ENCODE measurements at places on chromosomes 11 and 22. TPM values are rescaled to one million over a fixed set of nuclear protein-coding genes. Genes with fewer than 3 reads are reported as not detected.

NRGN gene
- total RNA-seq, result 0.39 TPM

HTR3B gene
- not detected for total RNA-seq

OR52A5 gene
- total RNA-seq, result not detected

MYBPC3 gene
- total RNA-seq, result 0.30 TPM

DNA sequence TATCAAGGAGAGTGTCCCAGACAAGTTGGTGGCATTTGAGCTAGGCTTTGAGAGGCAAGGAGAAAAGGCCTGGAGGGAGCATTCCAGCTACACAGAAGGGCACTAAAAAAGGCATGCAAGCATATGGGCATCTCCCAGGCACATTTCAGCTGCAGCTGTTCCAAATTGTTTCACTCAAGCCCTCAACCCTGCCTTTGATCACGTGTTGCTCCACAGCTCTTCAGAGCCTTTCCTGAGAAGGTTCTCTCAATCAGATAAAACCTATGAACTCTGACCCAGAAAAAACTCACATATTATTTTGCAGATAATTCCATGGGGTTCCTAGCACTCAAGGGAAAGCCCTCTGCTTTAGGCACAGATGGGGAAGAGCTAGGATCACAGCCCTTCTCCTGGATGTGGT is 24.4 kb upstream of the HSPA8 start:
- DNase-seq, result no peak

DNA sequence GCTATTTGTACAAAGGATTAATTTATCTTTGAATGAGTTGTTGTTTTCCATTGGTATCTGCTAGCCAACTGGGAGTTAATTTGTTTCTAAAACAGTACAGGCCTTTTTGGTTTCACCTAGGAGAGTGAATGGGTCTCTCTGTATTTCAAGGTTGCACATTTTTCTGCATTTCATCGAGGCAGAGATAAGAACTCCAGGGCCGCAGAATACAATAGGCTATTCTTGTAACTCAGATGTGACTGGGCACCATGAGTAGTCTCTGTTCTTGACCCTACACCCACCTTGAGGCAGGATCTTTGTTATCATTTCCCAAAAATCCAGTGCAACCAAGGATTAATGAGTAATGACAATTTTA is 51.7 kb upstream of the OR9Q1 start:
- no peak for DNase-seq

DNA sequence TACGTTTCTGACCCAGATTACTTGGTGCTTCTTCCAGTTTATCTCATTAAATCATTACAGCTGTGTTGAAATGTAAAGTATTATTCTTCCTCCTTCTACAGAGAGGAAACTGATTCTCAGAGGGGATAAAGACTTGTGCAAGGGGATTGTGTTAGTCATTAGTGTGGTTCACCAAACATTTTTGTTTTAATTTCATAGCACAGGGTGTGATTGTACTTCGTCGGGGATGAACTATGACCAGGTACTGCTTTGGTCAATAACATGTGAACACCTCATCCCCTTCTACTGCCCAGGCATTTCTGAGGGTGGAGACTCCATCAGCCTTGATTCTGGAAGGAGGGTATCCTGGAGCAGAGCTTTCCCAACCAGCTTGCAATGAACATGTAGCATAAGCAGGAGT is 120.2 kb upstream of the ALX4 start:
- no peak for DNase-seq

DNA sequence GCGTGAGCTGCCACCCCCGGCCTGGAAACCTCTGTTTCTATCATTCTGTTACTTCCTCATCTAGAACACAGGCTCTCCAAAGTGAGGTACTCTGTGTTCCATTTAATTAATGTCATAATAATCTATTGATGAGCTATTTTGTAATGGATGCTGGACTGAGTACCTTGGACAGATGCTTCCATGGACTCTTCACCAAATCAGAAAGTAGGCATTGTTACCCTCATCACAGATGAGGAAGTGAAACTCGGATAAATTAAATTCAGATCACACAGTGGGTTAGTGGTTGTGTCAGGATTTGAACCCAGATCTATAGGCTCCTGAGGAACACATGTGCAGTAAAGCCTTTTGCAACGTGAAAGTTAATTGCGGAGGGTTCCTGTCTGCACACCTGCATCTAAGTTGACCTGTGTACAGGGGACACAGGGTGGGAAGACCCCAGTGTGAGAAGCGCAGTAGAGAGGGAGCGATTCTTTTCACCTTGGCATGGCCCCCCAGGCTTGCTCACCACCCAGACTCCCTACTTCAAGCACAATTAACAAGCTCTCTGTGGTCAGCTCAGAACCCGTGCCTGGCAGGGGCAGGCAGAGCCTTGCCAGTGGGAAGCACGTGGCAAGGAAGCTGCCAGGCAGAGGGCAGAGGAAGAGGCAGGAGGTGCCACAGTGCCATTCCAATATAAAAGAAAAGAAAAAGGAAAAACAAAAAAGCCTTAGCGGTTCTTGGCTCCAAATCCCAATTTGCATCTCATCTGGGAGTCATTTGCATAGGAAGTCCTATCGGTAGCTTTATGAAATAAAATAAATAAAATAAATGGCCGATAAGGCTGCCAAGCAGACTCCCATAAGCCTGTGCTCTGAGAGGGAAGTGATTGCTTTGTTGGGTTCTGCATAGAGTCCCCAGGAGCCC is 239.3 kb downstream of the GRIK4 start:
- DNase-seq, result no peak

- no peak for DNase-seq
Observed at GRCh38 chr11:59841514-59841913, 3.8 kb downstream of the CBLIF start.

DNA sequence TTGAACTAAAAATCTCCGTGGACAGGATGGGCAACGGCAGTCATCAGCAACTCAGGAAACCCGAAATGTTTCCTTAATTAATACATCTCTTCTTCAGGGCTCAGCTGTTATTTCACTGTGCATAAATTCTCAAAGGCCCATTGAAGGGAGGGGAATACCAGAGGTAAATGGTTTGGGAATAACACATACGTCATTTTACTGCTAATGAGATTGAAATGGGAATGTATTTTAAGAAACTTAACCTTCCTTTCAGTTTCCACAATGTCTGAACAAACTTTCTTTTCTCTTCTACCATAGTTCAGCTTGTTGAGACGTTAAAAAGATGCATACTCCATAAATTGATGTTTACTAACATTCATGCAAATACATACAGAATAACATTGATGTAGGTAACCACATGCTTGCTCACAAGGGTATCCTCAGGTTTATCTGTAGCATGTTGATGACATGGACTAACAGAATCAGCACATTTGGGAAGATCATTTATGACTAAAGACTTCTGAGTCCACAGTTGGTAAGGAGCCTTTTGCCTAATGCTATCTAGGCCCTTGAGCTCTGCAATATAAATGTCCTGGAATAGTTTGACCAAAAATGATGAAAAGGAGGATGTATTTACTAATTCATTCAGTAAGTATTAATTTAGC is 7.7 kb upstream of the PRRG4 start:
- no peak for DNase-seq

DNA sequence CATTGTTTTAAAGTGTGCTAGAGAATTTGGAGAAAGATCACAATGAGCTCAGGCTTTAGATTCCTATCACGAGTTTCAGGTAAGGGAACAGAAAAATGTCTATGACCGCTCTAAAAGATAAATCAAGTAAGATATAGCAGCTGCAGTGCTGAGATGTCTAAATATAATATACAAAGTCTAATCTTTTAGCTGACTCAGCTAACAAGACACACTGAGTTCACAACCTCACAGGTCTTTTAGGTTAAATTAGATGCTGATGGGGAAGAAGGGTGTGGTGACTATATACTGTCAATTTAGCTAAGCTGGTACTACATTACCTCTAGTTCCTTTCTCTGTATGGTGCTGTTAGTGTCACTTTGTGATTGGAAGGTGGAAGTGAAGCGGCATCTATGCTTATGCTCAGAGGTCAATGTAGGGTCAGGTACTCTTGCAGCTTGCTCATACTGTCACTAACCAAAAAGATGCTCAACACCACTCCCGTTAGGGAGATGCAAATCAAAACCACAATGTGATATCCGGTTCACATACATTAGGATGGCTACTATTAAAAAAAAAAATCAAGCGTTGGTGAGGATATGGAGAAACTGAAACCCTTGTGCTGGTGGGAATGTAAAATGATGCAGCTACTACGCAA is 283.5 kb downstream of the SWAP70 start:
- DNase-seq, result no peak

DNA sequence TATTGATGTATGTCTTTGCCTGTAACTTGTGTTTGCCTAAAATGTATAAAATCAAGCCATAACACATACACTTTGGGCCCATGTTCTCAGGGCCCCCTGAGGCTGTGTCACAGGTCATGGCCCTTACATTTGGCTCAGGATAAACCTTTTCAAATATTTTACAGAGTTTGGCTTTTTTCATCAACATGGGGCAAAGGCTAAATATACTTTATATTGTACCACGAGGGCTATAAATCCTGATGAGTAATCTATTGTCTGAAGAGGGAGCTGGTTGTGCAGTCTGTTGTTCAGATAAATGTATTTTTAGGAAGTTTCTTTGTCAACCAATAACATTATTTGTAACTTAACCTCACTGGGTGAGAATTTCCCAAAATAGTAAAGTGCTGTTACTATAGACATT is 404.6 kb upstream of the DDI1 start:
- no peak for DNase-seq

DNA sequence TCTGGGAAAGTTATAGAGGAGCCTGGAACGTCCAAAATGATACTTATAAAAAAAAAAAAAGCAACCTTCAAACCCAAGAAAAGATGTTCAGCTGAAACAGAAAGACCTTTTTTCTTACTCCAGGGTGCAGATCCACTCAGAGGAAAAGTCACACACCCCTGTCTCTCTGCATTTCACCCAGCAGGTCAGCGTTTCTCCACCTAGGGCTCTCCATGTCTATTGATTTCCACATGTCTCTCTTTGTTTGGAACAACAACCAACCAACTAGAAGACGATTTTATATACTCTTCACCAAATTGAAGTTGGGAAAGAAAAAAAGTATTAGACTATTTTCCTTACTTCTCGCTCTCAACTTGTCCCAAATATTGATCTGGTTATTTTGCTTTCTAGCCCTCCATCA is 42.2 kb upstream of the BLID start:
- no peak for DNase-seq

- no peak for DNase-seq
Observed at GRCh38 chr11:91394727-91395414, 829.7 kb upstream of the FAT3 start.
